Ascending aorta (tissue), 2 donors: ENCODE measurements at places on chromosomes 6 and 20. TPM values are rescaled to one million over a fixed set of nuclear protein-coding genes. Genes with fewer than 3 reads are reported as not detected.
A peak's percentile ranks its signal among the peaks of the same experiment; 100 is the strongest.

TMEM217 gene
- total RNA-seq: not detected

FBXO30 gene
- total RNA-seq: 1.2 TPM

CGA gene
- total RNA-seq: not detected

DNA sequence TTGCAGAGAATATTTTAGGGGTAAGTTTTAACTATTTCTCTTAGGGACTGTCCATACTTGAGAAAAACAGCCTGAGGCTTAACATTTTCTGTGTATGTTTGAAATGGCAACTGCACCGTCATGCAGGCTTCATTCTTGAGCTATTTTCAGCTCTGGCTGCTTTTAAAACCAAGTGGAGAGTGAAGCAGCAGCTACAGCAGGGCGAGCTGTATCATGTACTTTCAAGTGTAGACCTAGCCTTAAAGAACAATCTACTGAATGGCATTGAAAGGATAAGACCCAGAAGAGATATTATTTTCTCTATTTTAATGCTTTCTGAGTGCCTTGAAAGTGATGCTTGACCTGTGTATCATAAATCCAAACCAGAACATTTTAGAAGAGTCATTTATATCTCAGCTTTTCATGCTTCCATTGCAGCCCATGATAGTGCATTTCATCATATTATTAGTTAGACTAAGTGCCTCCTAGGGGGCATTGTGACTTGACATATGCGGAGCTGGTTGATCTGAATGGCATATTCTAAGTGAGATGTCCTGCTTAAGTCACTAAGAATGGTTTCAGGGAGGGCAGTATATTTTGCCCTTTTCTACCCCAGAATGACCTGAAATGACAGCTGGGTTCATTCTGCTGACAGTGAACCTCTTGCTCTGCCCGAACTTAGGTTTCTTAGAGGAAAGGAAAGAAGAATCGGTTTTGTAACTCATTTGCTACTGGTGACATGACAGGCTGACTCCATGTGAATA, 85.3 kb downstream of the NKAIN2 start:
- DNase-seq: no peak

DNA sequence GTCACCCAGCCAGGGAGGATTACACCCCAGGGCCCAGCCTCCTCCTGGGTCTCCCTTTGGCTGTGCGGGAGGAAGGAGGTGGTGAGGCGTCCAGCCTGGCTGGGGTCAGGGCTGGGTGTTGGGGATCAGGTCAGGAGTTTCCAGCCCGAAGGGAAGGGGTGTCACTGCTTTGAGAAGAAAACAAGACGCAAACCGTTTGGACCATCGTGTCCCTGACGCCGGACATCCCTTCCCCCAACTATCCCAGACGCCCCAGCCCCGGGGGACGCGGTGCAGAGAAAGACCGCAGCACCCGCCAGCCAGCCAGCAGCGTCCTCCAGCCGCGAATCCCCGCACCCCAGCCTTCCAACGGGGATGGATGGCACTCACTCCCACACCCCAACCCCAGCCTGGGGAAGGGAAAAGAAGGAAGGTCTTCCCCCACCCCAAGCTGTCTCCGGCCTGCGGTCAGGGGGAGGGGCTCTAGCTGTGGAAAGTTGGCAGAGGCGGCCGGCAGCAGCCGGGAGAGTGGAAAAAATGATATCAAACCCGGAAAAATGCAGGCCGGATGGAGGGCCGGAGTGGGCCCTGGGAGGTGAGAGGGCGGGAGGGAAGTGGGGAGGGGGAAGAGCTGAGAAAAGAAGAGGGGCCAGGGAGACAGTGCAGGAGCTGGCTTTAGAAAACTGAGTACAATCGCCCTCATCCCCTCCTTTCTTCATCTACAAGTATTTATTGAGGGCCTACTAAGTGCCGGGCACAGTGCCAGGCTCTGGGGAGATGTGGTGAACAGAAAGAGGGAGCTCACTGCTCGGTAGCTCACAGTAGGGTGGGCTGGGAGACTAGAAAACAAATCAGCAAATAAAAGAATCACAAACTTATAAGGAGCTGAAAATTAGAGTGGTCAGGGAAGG, 10.6 kb downstream of the REM1 start:
- DNase-seq: peak; percentile 23

GRCh38 chr6:101845621-101846020, 452.1 kb downstream of the GRIK2 start:
- no peak for DNase-seq

DNA sequence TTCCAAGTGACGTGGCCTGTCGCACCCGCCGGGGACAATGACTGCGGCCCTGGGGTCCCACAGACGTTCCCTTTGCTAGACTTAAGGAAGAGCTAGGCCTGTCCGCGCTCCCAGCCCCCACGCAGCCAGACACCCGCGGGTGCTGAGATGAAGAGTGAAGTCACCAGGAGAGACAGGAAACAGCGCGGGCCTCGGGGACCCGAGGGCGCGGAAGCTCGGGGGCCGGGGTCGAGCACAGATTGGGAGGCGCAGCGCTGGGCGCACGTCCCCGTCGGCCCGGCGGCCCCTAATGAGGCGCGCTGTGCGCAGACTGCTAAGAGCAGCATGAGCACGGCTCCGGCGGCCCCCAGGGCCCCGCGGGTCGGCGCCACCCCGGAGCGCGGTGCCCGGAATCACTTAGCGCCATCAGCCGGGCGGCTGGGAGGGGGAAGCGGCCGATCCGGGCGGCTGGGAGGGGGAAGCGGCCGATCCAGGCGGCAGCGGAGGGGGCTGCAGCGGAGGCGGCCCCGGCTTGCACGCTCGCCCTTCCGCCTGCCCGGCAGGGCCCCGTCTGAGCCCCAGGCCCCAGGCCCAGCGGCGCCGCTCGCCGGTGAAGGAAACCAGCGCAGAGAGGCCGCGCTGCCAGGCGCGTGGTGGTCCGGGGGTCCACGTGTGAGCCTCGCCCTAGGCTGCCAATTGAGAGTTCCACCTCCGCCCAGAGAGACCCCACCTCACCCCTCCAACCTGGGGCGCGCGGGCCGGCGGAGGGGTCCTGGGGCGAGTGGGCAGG, 8.3 kb upstream of the AVP start:
- no peak for DNase-seq

GRCh38 chr6:52729576-52729975, 33.7 kb downstream of the GSTA2 start:
- no peak for DNase-seq
